Upper lobe of left lung (tissue), 6 donors: ENCODE measurements at places on chromosomes 12 and 14. TPM values are rescaled to one million over a fixed set of nuclear protein-coding genes. Genes with fewer than 3 reads are reported as not detected.
A peak's percentile ranks its signal among the peaks of the same experiment; 100 is the strongest.

Gene TMEM63C
- total RNA-seq = not detected

- no peaks in the 10 kb centered on the region for H3K27me3 ChIP-seq
- no peak for DNase-seq
- no peaks in the 10 kb centered on the region for H3K4me1 ChIP-seq
- H3K36me3 ChIP-seq = no peaks in the 10 kb centered on the region
Observed at GRCh38 chr12:107447336-107447735, 238.3 kb upstream of the PWP1 start.

Gene SUSD6
- total RNA-seq = 63.4 TPM

DNA sequence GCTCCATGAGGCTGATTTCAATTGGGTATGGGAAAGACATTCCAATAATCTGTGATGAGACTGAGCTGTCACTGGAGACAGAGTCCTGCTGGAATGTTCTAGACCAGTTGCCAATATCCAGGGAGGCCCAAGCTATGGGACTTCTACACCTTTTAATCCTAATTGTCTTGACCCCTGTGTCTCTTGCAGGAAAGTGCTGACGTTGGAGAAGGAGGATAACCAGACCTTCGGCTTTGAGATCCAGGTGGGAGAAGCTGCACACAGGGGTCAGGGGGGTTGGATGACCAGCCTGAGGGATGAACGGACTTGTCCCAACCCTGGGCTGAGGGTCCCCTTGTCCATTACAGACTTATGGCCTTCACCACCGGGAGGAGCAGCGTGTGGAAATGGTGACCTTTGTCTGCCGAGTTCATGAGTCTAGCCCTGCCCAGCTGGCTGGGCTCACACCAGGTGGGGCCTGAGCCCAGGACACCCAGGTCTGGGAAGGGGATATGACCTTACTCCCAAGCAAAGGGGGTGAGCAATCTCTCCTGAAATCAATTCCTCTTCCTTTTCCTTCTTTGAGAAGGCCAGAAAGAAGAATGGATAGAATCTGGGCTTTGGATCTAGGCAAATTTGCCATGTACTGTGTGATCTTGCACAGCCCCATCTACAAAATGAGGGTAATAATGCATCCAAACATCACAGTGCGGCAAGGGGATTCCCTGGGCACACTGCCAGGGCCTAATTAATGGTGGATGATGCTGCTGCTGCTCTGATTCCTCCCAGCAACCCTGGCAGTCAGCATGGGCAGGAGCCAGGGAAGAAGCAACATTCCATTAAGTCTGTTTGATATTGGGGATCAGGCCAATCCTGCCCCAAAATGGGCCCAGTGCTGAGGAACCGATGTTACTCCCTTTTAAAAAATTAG lies 4.2 kb downstream of the TAMALIN start:
- DNase-seq = no peak
- no peaks in the 10 kb centered on the region for H3K27me3 ChIP-seq
- peaks cover 36% of the 10 kb centered on the region for H3K4me1 ChIP-seq
- peaks cover 43% of the 10 kb centered on the region for H3K36me3 ChIP-seq
- H3K27ac ChIP-seq = peak overlapping the region; percentile 96

DNA sequence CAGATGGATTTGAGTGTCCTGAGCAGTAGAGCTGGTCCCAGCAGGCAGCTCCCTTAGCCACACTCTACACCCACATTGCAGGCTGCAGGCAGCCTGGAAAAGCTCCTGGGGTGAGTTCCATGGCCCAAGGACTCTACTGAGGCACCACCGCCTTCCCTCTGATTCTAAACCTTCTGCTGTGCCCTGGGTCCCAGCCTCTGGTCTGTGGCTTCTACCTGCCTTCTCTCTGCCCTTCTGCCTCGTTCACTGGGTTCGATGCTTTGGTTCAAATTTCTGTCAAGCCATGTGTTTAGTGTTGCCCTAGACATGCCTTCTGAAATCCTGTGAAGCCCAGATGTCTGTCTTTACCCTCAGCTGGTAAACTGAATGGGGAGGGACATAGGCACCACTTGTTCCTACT lies 1.5 kb upstream of the FGF6 start:
- H3K4me3 ChIP-seq = no peak overlapping the region
- H3K27ac ChIP-seq = no peak overlapping the region
- no peaks in the 10 kb centered on the region for H3K27me3 ChIP-seq
- no peaks in the 10 kb centered on the region for H3K4me1 ChIP-seq
- DNase-seq = no peak

DNA sequence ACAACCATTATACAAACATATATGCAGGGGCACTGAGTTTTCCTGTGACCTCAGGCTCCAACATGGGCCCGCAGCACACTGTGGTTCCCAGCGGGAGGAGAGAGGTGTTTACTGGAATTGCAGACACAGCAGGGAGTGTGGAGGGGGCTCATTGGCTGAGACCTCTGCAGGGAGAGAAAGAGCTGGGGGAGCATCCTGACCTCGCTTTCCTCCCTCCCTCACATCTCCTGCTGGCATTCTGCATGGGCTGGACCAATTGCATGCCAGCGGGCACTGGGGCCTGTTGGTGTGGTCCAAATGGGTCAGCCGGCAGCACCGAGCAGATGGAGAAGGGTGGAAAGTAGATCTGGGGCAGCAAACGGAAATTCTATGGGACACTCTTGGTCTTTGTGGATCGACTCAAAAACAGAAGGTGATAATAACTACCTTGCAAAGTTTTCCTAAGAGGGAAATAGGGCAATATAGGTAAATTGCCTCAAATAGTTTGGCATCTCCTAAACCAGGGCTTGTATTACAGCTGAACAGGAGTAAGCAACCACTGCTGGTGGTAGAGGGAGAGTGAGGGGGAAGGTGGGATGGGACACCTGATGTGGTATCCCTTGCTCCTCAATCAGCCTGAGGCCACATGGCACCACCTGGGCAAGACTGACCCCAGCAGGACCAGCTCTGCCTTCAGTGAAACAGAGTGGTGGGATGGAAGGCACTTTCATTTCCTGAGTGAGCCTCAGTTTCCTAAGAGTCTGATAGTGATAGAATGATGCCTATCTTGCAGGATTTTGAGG lies 86.9 kb downstream of the NTF3 start:
- H3K4me1 ChIP-seq = no peaks in the 10 kb centered on the region
- no peak overlapping the region for H3K4me3 ChIP-seq
- H3K36me3 ChIP-seq = no peaks in the 10 kb centered on the region
- DNase-seq = no peak

GRCh38 chr12:51449580-51450246 lies 25.1 kb downstream of the SLC4A8 start:
- H3K27me3 ChIP-seq = no peaks in the 10 kb centered on the region
- no peak overlapping the region for H3K27ac ChIP-seq
- H3K4me1 ChIP-seq = no peaks in the 10 kb centered on the region
- H3K4me3 ChIP-seq = no peak overlapping the region

DNA sequence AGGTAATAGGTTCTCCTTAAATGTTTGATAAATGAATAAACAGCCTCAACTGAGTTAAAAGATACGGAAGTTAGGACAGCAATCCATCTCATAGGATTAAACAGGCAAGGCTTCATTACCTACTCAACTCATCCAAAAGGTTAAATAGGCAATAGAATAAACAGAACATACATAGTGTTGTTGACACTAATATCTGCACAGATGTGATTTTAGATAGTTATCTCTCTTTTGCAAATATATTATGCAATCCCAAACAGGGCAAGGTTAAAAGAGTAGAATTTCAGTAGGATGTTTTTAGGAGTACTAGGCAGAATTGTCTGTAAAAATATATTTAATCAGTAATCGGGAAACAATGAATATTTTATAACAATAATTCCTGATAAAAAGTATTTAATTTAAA lies 276.3 kb downstream of the CPNE8 start:
- no peaks in the 10 kb centered on the region for H3K36me3 ChIP-seq
- H3K27ac ChIP-seq = no peak overlapping the region
- no peaks in the 10 kb centered on the region for H3K27me3 ChIP-seq
- no peaks in the 10 kb centered on the region for H3K4me1 ChIP-seq

- H3K36me3 ChIP-seq = peaks cover 66% of the 10 kb centered on the region
- H3K27ac ChIP-seq = no peak overlapping the region
- no peak overlapping the region for H3K4me3 ChIP-seq
- H3K27me3 ChIP-seq = no peaks in the 10 kb centered on the region
- DNase-seq = no peak
Observed at GRCh38 chr12:106329231-106329982, 26.9 kb downstream of the TCP11L2 start.

GRCh38 chr14:52850451-52850909 lies 59.1 kb upstream of the GNPNAT1 start:
- no peak overlapping the region for H3K27ac ChIP-seq
- DNase-seq = no peak
- no peaks in the 10 kb centered on the region for H3K36me3 ChIP-seq
- no peak overlapping the region for H3K4me3 ChIP-seq
- peaks cover 3% of the 10 kb centered on the region for H3K4me1 ChIP-seq
- no peaks in the 10 kb centered on the region for H3K27me3 ChIP-seq

Gene TAS2R43
- total RNA-seq = 2.1 TPM

Gene KIF26A
- 4.6 TPM for total RNA-seq

GRCh38 chr14:47919334-47919846 lies 244.0 kb upstream of the MDGA2 start:
- no peak for DNase-seq
- no peaks in the 10 kb centered on the region for H3K36me3 ChIP-seq
- H3K4me1 ChIP-seq = no peaks in the 10 kb centered on the region
- H3K27me3 ChIP-seq = no peaks in the 10 kb centered on the region
- no peak overlapping the region for H3K4me3 ChIP-seq
- H3K27ac ChIP-seq = no peak overlapping the region

Gene FCF1
- total RNA-seq = 28.0 TPM

Gene PPP1R1A
- total RNA-seq = 0.30 TPM

Gene ANKS1B
- total RNA-seq = 23.7 TPM

GRCh38 chr12:120892265-120892664 lies 11.9 kb downstream of the SPPL3 start:
- H3K4me1 ChIP-seq = peaks cover 19% of the 10 kb centered on the region
- DNase-seq = no peak
- H3K27me3 ChIP-seq = no peaks in the 10 kb centered on the region
- peak overlapping the region; percentile 17 for H3K27ac ChIP-seq
- H3K4me3 ChIP-seq = no peak overlapping the region

GRCh38 chr14:103225476-103225875 lies 102.2 kb downstream of the TNFAIP2 start:
- DNase-seq = no peak
- peaks cover 6% of the 10 kb centered on the region for H3K27me3 ChIP-seq
- no peaks in the 10 kb centered on the region for H3K36me3 ChIP-seq
- H3K4me3 ChIP-seq = no peak overlapping the region
- H3K4me1 ChIP-seq = peaks cover 5% of the 10 kb centered on the region

Gene RDH5
- 5.4 TPM for total RNA-seq

Gene FAM90A1
- total RNA-seq = 0.37 TPM

- H3K4me3 ChIP-seq = no peak overlapping the region
- H3K27me3 ChIP-seq = no peaks in the 10 kb centered on the region
- DNase-seq = no peak
- no peaks in the 10 kb centered on the region for H3K36me3 ChIP-seq
Observed at GRCh38 chr12:93502802-93503623, 35.7 kb downstream of the MRPL42 start.

DNA sequence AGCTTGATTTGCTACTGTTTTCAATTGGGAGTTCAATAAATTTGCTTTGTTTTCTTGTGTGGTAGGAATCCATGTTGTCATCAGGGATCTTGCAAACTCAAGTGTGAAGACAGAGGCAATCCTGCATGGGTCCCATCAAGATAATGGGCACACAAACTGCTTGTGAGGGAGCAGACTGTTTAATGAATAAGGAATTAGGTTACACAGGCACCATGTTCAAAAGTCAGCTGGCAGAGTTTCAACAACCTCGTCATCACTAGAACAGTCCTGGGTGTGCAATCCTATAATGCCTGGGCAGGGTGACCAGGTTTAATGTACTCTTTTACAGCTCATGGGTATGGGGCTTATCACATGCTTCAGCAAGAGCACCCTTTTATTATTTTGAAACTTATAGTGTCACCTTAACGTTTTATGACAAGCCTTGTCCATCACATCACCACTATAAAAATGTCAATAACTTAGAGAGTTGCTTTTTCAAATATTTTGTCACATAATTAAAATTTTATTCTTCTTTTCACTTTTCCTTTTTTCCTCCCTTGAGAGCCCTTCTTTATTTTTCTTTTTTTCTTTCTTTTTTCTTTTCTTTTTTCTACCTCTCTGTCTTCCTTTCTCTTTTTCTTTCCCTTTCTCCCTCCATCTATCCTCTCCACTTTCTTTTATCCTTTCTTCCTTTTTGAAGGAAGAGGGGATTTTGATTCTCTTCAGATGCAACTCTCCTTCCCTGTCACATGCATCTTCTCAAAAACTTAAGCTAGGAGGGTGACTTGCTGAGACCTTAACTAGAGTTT lies 252.2 kb upstream of the ATP2B1 start:
- no peak for DNase-seq
- no peaks in the 10 kb centered on the region for H3K36me3 ChIP-seq
- H3K4me3 ChIP-seq = no peak overlapping the region
- no peaks in the 10 kb centered on the region for H3K27me3 ChIP-seq
- no peak overlapping the region for H3K27ac ChIP-seq

- no peaks in the 10 kb centered on the region for H3K36me3 ChIP-seq
- H3K4me3 ChIP-seq = peak within 1 kb of the TSS; percentile 68
- DNase-seq = peak; percentile 96
- peaks cover 31% of the 10 kb centered on the region for H3K4me1 ChIP-seq
Observed at GRCh38 chr12:53625946-53626701, at the start of gene ATF7. TSS of gene ATF7 (minus strand) at chr12:53626382. CDS start at chr12:53601000, 25,382 bp downstream.
